ENCODE measurements at places on chromosomes 13 and 19. TPM values are rescaled to one million over a fixed set of nuclear protein-coding genes. Genes with fewer than 3 reads are reported as not detected.

The YJEFN3 gene
- not detected for polyA plus RNA-seq

The CGB1 gene
- not detected for polyA plus RNA-seq

The GPX4 gene
- polyA plus RNA-seq, result 406 TPM

The ZNF541 gene
- polyA plus RNA-seq, result not detected

The ZGLP1 gene
- polyA plus RNA-seq, result 0.32 TPM

The SLC25A30 gene
- 1.3 TPM for polyA plus RNA-seq

The PTGIR gene
- polyA plus RNA-seq, result 16.8 TPM

The OLFM4 gene
- not detected for polyA plus RNA-seq

The ETFB gene
- 68.8 TPM for polyA plus RNA-seq

The ELANE gene
- not detected for polyA plus RNA-seq

The C1QTNF9B gene
- polyA plus RNA-seq, result not detected

The CIC gene
- 0.80 TPM for polyA plus RNA-seq

The ZNF536 gene
- polyA plus RNA-seq, result 0.41 TPM

The FGF22 gene
- not detected for polyA plus RNA-seq

The SBSN gene
- not detected for polyA plus RNA-seq

The GPC6 gene
- polyA plus RNA-seq, result not detected

The ZIM2 gene
- not detected for polyA plus RNA-seq

DNA sequence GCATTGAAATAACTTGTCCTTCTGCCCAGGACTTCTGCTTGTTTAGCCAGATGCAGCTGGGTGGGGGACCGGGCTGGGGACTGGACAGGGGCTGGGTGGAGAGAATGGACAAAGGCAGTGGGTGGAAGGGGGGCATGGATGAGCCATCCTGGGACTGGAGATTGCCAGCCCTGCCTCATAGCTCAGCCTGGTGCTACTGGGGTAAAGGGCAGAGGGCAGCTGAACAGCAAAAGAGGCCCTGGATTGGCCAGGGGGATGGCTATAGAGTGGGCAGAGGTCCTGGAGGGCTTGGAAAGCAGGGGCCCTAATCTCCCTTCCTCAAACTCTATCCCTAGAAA, 17.7 kb upstream of the PLAUR start:
- no peaks in the 10 kb centered on the region for H3K36me3 ChIP-seq
- H3K27me3 ChIP-seq, result no peaks in the 10 kb centered on the region
- H3K4me3 ChIP-seq, result no peak overlapping the region
- no peaks in the 10 kb centered on the region for H3K4me1 ChIP-seq

DNA sequence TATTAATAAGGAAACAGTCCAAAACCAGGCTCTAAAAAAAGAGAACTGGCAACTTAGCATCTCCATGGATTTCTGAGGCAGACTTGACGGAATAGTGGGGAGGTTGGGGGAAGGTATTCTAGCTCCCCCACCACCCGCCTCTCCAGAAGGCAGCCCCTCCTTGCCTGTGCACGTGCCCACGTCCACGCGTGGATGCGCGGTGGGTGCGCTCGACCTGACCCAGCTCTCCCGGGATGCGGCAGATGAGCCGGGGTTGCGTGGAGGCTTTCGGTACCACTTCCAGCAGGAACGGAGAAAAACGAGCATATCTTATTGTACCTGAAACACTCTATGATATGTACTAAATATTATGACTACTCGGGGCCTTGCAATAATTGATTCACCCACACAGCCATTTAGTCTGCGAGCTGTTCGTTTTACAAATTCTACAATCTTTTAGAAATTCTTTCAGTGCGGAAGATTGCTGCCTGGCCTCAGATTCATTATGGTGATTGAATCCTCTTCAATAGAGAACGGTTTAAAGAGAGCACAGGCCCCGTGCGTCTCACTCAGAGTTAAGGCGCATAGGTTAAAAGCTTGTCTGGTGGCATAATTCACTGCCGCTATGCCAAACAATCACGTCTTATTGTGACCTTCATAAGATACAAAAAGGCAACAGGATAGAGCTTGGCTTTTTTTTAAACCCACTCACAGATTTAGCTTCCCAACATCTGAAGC, 117.9 kb downstream of the URI1 start:
- H3K27ac ChIP-seq, result no peak overlapping the region
- H3K36me3 ChIP-seq, result no peaks in the 10 kb centered on the region
- no peak for DNase-seq
- no peaks in the 10 kb centered on the region for H3K27me3 ChIP-seq
- H3K4me1 ChIP-seq, result no peaks in the 10 kb centered on the region

- no peak overlapping the region for H3K4me3 ChIP-seq
- H3K36me3 ChIP-seq, result no peaks in the 10 kb centered on the region
These were observed 5.4 kb upstream of the UBE2M start for GRCh38 chr19:58563823-58564222.

GRCh38 chr13:99373436-99373835, 66.2 kb upstream of the GPR183 start:
- H3K36me3 ChIP-seq, result peaks cover 35% of the 10 kb centered on the region
- DNase-seq, result no peak
- H3K4me1 ChIP-seq, result peaks cover 30% of the 10 kb centered on the region
- H3K27ac ChIP-seq, result no peak overlapping the region
- no peak overlapping the region for H3K4me3 ChIP-seq

DNA sequence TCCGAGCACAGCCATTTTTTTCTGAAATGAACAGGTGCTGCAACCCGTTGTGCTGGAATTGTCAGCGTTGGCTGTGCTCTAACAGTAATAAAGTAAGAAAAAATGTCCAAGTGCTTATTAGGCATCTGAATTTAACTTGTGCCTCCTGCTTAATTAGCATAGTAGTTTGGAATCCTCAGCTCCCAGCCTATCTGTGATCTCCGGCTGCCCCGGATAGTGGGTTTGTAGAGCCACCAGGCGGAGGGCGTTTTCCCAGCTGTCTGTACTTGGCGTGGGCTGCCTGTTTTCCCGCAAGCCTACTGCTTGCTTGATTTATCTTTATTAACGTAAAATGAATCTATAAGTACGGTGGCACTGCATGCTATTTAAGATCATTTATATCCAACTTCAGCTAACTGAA, 137.9 kb downstream of the MTUS2 start:
- DNase-seq, result no peak
- H3K4me3 ChIP-seq, result no peak overlapping the region
- no peaks in the 10 kb centered on the region for H3K27me3 ChIP-seq

GRCh38 chr13:86986448-86986847, 684.7 kb upstream of the SLITRK5 start:
- DNase-seq, result no peak
- H3K27me3 ChIP-seq, result no peaks in the 10 kb centered on the region
- no peak overlapping the region for H3K27ac ChIP-seq
- H3K4me1 ChIP-seq, result no peaks in the 10 kb centered on the region

DNA sequence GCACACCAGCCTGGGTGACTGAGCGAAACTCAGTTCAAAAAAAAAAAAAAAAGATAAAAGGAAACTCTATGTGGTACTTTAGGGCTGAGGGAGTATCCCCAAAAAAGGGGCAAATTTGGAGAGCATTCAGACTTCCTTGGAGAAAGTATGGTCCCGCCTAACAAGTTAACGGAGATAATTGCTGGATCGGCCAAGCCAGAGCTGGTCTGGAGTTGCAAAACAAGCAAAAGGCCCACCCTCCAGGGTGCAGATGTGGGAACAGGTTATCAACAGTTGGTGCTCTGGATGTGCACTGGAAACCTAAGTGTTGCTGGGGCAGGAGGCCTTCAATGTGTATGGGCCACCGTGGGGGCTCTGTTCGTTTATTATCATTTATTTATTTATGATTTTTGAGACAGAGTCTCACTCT, 2.8 kb downstream of the IQCN start:
- H3K27ac ChIP-seq, result no peak overlapping the region
- peaks cover 22% of the 10 kb centered on the region for H3K36me3 ChIP-seq
- H3K27me3 ChIP-seq, result no peaks in the 10 kb centered on the region
- no peak overlapping the region for H3K4me3 ChIP-seq

GRCh38 chr19:46388311-46389095, 24.9 kb downstream of the CCDC8 start:
- no peak overlapping the region for H3K27ac ChIP-seq
- no peaks in the 10 kb centered on the region for H3K27me3 ChIP-seq
- peaks cover 40% of the 10 kb centered on the region for H3K36me3 ChIP-seq
- H3K4me3 ChIP-seq, result no peak overlapping the region
- DNase-seq, result no peak
- no peaks in the 10 kb centered on the region for H3K4me1 ChIP-seq

- no peak overlapping the region for H3K4me3 ChIP-seq
- no peak for DNase-seq
- H3K27ac ChIP-seq, result peak overlapping the region; percentile 47
These were observed 25.3 kb downstream of the RASA3 start for GRCh38 chr13:114106991-114107685.

- no peak overlapping the region for H3K27ac ChIP-seq
- no peaks in the 10 kb centered on the region for H3K4me1 ChIP-seq
- H3K4me3 ChIP-seq, result no peak overlapping the region
- no peaks in the 10 kb centered on the region for H3K27me3 ChIP-seq
- peak; percentile 27 for DNase-seq
These were observed 73.2 kb upstream of the MEDAG start for GRCh38 chr13:30832845-30833332.

- H3K27me3 ChIP-seq, result no peaks in the 10 kb centered on the region
- DNase-seq, result no peak
- no peak overlapping the region for H3K27ac ChIP-seq
- H3K36me3 ChIP-seq, result no peaks in the 10 kb centered on the region
- no peak overlapping the region for H3K4me3 ChIP-seq
These were observed 38.7 kb downstream of the KATNAL1 start for GRCh38 chr13:30268673-30269072.

DNA sequence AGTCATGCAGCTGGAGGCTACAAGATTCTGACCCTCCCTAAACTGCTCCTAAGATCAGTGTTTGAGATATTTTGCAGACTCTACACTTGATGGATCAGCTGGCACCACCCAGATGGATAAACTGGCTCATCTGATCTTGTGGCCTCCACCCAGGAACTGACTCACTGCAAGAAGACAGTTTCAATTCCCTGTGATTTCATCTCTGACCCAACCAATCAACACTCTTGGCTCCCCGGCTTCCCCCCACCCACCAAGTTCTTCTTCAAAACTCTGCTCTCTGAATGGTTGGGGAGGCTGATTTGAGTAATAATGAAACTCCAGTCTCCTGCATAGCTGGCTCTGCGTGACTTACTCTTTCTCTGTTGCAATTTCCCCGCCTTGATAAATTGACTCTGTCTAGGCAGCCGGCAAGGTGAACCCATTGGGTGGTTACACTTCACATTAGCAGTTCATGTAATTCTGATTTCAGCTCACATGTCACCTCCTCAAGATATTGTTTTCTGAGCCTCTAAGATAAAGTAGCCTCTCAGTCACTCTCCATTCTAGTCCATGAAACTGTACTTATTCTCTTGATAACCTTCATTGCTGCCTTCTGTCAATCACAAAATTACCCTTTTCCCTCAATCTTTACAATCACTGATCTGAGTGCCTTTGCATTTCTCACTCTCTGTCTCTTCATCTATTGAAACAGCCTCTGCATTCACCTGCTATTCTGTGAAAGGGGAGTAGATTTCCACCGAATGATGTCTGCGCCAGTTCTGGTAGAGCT, 9.9 kb upstream of the FPR3 start:
- no peak overlapping the region for H3K27ac ChIP-seq
- no peaks in the 10 kb centered on the region for H3K36me3 ChIP-seq
- no peak overlapping the region for H3K4me3 ChIP-seq
- peak; percentile 17 for DNase-seq
- no peaks in the 10 kb centered on the region for H3K27me3 ChIP-seq

DNA sequence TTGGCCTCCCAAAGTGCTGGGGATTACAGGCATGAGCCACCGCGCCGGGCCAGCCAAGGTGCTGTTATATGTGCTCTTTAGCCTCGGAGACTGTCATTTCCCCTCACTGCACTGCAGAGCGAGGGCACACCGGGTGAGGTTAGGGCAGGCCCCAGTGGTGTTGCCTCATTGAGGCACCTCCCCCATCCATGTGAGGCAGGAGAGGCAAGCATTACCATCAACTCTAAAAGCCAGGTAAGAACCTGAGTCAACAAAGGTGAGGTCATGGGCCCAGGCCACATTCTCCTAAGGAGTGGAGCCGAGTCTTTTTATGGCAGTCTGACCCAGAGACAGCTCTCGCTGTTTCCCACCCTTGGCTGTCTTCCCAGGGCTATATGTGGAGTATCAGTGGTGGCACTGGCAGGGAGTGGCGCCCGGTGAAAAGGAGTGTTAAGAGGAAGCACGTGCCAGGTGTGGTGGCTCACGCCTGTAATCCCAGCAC, 10.9 kb downstream of the B3GNT8 start:
- H3K4me1 ChIP-seq, result no peaks in the 10 kb centered on the region
- H3K4me3 ChIP-seq, result no peak overlapping the region
- no peaks in the 10 kb centered on the region for H3K27me3 ChIP-seq
- H3K36me3 ChIP-seq, result peaks cover 61% of the 10 kb centered on the region
- no peak for DNase-seq

GRCh38 chr19:54449701-54450069, 686 bp downstream of the LENG8 start:
- peaks cover 46% of the 10 kb centered on the region for H3K4me1 ChIP-seq
- H3K36me3 ChIP-seq, result peaks cover 48% of the 10 kb centered on the region
- DNase-seq, result no peak
- peak overlapping the region; percentile 97 for H3K27ac ChIP-seq
- no peaks in the 10 kb centered on the region for H3K27me3 ChIP-seq
- H3K4me3 ChIP-seq, result peak overlapping the region; percentile 92

DNA sequence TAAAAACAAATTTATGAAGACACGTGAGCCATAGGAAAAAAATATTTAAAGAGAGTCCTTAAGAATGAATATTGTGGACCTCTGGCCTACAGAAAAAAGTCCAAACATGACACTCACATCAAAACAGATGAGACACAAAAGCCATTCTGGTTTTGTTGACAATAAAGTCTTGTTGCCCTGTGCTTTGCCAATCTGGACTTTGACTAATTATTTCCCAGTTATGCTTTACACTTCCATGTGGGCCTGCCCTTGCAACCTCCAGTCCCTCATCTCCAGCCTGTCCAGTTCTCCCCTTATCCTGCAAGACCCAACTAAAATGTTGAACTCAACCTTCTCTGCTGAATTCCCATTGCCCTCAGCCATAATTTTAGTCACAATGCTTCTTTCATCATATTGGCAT, 184.5 kb upstream of the SERP2 start:
- DNase-seq, result no peak
- H3K27ac ChIP-seq, result no peak overlapping the region
- H3K36me3 ChIP-seq, result no peaks in the 10 kb centered on the region
- H3K27me3 ChIP-seq, result peaks cover 6% of the 10 kb centered on the region
- H3K4me3 ChIP-seq, result no peak overlapping the region

DNA sequence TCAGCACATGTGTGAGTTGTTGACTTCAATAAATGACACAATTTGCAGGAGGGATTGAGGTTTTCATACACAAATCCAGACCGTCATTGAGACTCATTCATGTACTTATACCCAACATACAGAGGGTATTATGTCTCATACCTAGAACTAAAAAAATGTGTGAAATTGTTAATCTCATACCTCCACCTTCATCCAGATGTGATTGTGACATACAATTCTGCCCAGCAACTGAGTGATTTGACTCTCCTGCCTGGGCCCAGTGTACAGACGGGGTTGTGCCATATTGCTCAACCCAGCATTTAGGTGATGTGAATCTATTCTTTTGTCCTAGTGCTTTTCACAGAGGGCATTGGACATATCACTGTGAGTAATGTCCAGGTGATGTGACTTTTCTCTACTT, 12.6 kb upstream of the ZNF681 start:
- no peak for DNase-seq
- H3K4me1 ChIP-seq, result no peaks in the 10 kb centered on the region
- no peak overlapping the region for H3K4me3 ChIP-seq
- H3K36me3 ChIP-seq, result peaks cover 16% of the 10 kb centered on the region
- no peak overlapping the region for H3K27ac ChIP-seq

GRCh38 chr13:70960841-70961443, 852.7 kb upstream of the KLHL1 start:
- peak; percentile 7 for DNase-seq
- H3K4me3 ChIP-seq, result no peak overlapping the region
- H3K36me3 ChIP-seq, result no peaks in the 10 kb centered on the region
- no peak overlapping the region for H3K27ac ChIP-seq
- H3K27me3 ChIP-seq, result no peaks in the 10 kb centered on the region

- H3K4me1 ChIP-seq, result no peaks in the 10 kb centered on the region
- no peak overlapping the region for H3K4me3 ChIP-seq
These were observed 44.5 kb upstream of the GTF3A start for GRCh38 chr13:27379694-27380641.
